ENCODE measurements at places on chromosomes 1 and 21.

DNA sequence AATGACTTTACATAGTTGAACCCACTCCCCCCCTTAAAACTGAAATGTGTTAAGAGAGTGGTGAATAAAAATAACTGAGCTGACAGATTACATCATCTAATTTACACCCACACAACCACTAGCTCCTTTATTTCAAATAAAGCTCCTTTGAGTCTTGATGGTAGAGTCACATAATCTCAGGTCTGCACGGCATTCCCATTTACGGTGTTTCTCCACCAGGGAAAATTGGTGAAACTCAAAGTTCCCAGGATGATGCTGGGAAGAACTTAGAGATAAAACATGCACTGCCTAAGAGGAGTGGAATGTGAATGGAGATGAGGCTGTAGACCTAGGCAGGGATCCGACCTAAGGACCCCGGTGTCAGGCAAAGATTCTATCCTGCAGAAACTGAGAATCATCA lies 727.8 kb upstream of the ADAMTS5 start:
- no peaks in the 10 kb centered on the region for H3K4me1 ChIP-seq
- H3K4me3 ChIP-seq, result no peak overlapping the region
- no peaks in the 10 kb centered on the region for H3K36me3 ChIP-seq

GRCh38 chr1:167082511-167083027 lies 7.6 kb downstream of the GPA33 start:
- no peak for DNase-seq
- H3K27me3 ChIP-seq, result peaks cover 6% of the 10 kb centered on the region
- no peak overlapping the region for H3K27ac ChIP-seq

DNA sequence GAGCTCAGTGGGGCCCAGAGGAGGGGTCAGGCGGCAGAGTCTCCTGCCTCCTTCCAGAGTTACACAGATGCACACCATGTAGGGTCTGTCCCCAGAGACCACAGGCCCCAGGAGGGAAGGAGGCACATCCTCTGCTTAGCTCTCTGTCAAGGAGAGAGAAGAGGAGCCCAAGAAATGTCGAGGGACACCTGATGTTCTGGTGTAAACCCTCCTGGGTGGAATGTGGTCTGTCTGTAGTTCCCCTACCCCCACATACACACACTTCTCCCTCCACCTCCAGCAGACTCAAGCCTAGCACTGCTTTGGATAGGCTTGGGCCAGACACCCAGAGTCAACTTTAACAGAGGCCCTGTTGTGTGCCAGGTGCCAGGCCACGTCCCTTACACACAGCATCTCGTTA lies 34.2 kb downstream of the KIF21B start:
- H3K36me3 ChIP-seq, result peaks cover 55% of the 10 kb centered on the region
- peak overlapping the region; percentile 77 for H3K27ac ChIP-seq
- peak; percentile 42 for DNase-seq
- H3K27me3 ChIP-seq, result no peaks in the 10 kb centered on the region
- H3K4me1 ChIP-seq, result peaks cover 11% of the 10 kb centered on the region
- H3K4me3 ChIP-seq, result no peak overlapping the region

- H3K36me3 ChIP-seq, result no peaks in the 10 kb centered on the region
- no peak overlapping the region for H3K27ac ChIP-seq
- no peaks in the 10 kb centered on the region for H3K27me3 ChIP-seq
- no peak for DNase-seq
- H3K4me1 ChIP-seq, result no peaks in the 10 kb centered on the region
Measured at GRCh38 chr1:245031041-245031440, 123.7 kb upstream of the KIF26B start.

GRCh38 chr1:27009601-27010197 lies 3.0 kb downstream of the TENT5B start:
- peaks cover 25% of the 10 kb centered on the region for H3K27me3 ChIP-seq
- peaks cover 5% of the 10 kb centered on the region for H3K4me1 ChIP-seq
- no peak overlapping the region for H3K4me3 ChIP-seq
- no peak overlapping the region for H3K27ac ChIP-seq
- no peaks in the 10 kb centered on the region for H3K36me3 ChIP-seq

DNA sequence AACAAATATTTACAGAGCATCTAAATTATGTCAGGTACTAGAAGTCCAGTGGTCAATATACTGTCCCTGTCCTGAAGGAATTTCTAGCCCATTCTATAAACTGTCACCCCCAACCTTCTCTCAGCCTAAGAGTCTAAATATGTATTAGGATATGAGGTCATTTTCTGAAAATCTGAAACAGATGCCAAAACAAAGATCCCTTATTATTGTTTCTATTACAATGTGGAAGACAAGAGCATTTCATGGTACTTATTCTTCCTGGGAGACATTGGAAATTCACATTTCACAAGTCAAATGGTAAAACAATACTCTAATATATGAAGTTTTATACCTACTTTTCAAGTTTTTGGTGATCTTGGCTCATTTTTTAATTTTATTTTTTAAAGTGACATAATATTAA lies 2.6 kb downstream of the CLCA1 start:
- no peak overlapping the region for H3K4me3 ChIP-seq
- H3K4me1 ChIP-seq, result peaks cover 11% of the 10 kb centered on the region
- no peak overlapping the region for H3K27ac ChIP-seq
- H3K27me3 ChIP-seq, result peaks cover 9% of the 10 kb centered on the region
- no peaks in the 10 kb centered on the region for H3K36me3 ChIP-seq
- DNase-seq, result no peak

- H3K4me1 ChIP-seq, result peaks cover 1% of the 10 kb centered on the region
- H3K27me3 ChIP-seq, result peaks cover 25% of the 10 kb centered on the region
- no peak for DNase-seq
- H3K27ac ChIP-seq, result no peak overlapping the region
Measured at GRCh38 chr1:84887261-84887934, 5.6 kb downstream of the LPAR3 start.

GRCh38 chr1:23118957-23119792 lies 49.5 kb downstream of the LUZP1 start:
- peaks cover 18% of the 10 kb centered on the region for H3K4me1 ChIP-seq
- DNase-seq, result no peak
- H3K27ac ChIP-seq, result peak overlapping the region; percentile 9
- no peaks in the 10 kb centered on the region for H3K36me3 ChIP-seq
- no peaks in the 10 kb centered on the region for H3K27me3 ChIP-seq
- H3K4me3 ChIP-seq, result peak overlapping the region; percentile 53

DNA sequence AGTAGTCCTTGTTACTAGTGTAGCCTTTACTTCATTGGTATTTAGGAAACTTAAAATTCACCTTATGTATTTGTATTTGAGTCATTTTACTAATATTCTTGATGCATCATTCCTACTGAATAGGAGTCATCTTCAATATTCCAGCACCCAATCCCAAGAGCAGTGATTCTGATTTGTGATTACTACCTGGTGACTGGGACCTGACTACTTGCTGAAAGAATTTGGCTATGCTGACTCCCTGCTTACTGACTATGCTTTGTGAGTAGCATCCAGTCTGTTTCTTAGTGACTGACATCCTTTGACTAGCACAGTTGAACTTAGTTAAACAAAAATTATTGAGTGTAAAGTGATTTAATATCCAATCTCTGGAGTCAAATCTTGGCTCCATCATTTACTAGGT lies 129.9 kb upstream of the NEGR1 start:
- H3K27me3 ChIP-seq, result no peaks in the 10 kb centered on the region
- no peak for DNase-seq
- H3K4me1 ChIP-seq, result no peaks in the 10 kb centered on the region
- H3K4me3 ChIP-seq, result no peak overlapping the region

- H3K4me1 ChIP-seq, result peaks cover 33% of the 10 kb centered on the region
- peaks cover 17% of the 10 kb centered on the region for H3K36me3 ChIP-seq
- peak within 1 kb of the TSS; percentile 87 for H3K4me3 ChIP-seq
- DNase-seq, result peak; percentile 48
- peak within 1 kb of the TSS; percentile 98 for H3K27ac ChIP-seq
- H3K27me3 ChIP-seq, result no peaks in the 10 kb centered on the region
Measured at GRCh38 chr1:19799230-19800075, at the start of gene TMCO4. Gene TMCO4, minus strand, starts transcription at chr1:19799916. Its CDS starts 19,158 bp downstream, at chr1:19780758.

Measured in stimulated activated naive B cell treated with anti-CD40 and anti-IgM and Interleukin-4, amounts not matched to agents 10 μg/mL and 1 μg/mL and 100 μg/mL, for 72 hours (primary cell).